GM10248 (cell line): ENCODE measurements at places on chromosomes 2 and 18.

DNA sequence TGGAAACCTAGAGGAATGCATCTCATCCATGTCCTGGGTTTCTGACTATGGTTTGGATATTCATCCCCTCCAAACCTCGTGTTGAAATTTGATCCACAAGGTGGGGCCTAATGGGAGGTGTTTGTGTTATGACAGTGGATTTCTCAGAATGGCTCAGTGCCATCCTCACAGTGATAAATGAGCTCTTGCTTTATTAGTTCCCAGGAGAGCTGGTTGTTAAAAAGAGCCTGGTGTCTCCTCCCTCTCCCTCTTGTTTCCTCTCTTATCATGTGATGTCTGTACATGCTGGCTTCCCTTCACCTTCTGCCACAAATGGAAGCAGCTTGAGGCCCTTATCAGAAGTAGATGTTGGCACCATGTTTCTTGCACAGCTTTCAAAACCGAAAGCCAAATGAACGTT lies 424.3 kb downstream of the DCC start:
- no peak for DNase-seq

GRCh38 chr2:240781471-240782220 lies 38.4 kb downstream of the KIF1A start:
- DNase-seq = no peak

- no peak for DNase-seq
Measured at GRCh38 chr2:65370387-65371073, 61.9 kb downstream of the SPRED2 start.

- DNase-seq = no peak
Measured at GRCh38 chr2:99085421-99085820, 56.1 kb upstream of the C2orf15 start.
